Astrocyte of the spinal cord (primary cell): ENCODE measurements at places on chromosomes 5 and 9.

DNA sequence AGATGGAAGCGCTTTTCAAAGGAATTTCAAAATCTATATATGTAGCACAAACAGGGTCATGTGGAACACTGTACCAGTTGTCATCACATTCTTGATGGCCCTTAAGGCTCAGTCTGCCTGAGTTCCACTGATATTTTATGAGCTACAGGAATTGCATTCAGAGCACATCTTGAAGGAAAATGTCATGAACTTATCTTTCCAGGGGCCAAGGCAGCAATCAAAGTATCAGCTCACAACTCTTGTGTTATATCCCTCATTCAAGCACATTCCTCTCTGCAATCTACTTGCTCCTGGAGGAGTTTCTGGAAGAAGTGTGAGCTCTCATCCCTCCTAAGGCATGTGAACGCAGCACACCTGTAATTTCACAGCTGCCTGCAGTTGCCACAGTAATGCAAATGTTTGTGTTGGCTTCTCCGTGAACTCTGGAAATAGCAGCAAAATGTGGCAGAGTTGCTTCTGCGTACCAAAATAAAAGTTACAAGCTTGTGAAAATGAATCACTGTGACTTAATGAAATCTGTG lies 89.7 kb upstream of the EQTN start:
- DNase-seq: no peak

- DNase-seq: no peak
Observed at GRCh38 chr5:133814152-133814551, 154.3 kb downstream of the C5orf15 start.

DNA sequence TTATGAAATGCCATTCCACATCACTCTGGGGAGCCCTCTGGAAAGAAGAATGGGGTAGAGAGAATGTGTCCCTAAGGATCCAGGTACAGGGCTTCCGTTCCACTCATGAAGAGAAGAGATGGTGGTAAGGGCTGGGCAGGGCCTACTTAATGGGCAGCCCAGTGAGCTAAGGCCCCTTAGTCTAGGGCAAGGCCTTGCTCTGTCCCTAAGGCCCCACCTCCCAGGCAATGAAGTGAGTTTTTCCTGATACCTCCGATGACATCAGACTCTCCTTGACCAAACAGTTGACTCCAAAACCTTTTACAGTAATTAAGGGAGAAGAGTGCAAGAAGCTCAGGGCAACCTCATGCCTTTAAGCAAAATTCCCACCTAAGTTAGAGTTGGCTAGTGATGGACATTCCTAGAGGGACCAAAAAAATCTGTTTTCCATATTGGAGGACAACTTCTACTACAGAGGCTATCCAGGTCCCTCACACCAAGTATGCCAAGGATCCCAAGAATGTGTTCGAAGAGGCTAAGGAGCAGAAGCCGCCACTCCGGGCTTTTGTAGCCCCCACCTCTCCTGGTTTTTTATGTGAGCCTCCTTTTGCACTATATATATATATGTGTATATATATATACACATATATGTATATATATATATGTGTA lies 5.9 kb downstream of the KLF9 start:
- no peak for DNase-seq

- peak; percentile 36 for DNase-seq
Observed at GRCh38 chr9:20552874-20553557, 69.3 kb downstream of the MLLT3 start.

DNA sequence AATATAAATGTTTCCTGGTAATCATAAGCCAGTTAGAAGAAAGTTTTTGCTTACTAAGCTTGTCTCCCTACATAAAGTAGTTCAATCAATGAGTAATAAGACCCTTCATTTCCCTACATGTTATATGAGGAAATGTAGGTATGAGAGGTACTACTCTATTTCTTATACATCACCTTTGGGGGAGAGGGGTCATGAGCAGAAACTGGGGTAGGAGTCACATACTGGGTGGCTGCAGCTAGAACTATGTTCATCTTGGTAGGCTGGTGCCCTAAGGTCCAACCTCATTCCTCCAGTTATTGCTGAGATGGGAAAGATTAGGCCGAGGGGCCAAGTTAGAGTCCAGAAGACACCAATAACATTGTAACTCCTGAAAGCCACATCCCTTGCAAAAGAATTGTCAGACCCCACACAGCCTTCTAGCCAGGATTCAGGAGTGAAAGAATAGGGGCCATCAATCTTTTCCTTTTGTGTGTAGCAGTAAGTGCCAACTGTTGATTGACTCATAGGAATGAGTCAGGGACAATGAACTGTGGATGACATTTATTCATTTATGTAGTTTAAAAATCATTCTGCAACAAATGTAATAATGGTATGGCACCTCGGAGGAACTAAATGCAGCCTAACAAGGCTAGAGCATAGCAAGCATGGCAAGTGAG lies 21.6 kb upstream of the SREK1 start:
- DNase-seq: no peak

GRCh38 chr5:20041326-20042274 lies 53.6 kb upstream of the CDH18 start:
- peak; percentile 43 for DNase-seq

DNA sequence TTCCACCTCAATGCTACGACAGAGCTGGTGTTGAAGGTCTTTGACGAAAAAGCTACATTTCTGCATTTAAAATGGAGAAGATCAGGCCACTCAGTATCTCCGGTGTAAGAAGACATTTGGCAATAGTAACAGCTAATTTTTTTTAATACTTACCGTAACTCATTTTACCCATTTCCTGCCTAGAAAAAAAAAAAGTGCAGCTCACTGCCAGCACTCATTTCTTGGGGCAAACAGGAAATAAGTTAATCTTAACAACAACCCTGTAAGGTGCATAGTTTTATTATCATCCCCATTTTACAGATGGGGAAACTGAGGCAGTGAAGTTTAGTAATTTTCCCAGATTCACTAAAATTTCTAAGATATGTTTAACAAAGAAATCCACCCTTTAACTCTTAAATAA lies 27.4 kb upstream of the KCNMB1 start:
- no peak for DNase-seq

- no peak for DNase-seq
Observed at GRCh38 chr5:65902104-65902503, 24.3 kb upstream of the ERBIN start.

GRCh38 chr9:133604856-133605255 lies 4.3 kb downstream of the FAM163B start:
- no peak for DNase-seq

DNA sequence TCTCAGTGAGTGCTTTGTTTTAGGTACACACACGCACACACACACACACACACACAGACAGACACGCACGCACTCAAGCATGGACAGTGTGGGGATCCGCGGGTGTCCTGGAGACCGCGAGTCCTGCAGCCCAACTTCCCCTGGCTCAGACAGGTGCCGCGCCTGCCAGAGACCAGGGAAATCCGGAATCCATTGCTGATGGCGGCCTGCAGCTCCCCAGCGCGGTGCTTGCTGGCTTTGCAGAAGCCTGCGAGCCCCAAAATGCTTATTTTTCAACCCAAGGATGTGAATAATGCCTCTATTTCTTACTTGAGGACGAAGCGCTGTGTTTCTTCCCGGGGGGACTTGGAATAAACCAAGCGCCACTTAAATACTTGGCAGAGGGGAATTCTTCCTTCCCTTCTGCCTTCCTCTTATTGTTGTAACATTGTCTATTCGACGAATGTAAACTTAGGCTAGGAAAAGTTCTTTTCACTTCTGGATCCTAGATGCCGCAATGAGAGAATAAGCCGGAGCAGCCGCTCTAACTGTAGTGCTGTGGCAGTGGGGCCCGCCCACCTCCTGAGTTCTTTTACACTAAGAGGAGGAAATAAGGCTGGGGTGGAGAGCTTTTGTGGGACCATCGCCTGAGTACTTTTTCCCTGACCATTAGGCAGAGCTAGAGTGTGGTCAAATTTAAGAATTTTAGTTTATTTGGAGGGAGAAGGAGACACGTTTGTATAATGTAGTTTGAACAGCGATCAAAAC lies 802 bp downstream of the ITGA2 start:
- peak; percentile 64 for DNase-seq

- no peak for DNase-seq
Observed at GRCh38 chr5:12920527-12920926, 1016.3 kb upstream of the CTNND2 start.
